ENCODE measurements at places on chromosomes 7 and 10.

DNA sequence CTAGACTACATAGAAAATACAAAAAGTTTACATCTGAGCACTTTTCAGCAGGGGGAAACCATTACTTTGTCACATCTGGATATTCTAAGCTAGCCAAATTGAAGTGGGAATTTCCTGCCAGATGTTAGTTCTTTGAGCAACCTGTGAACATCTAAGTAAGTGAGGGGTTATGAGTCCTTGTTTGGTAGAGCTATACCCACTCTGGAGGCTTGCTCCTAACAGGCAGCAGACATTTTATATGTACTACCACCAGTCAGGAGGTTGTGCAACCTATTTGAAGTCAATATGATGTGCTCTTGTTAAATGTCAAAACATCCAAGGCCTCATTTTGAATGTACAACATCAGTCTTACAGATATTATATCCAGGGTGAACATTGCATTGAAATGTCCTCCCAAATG lies 143.3 kb upstream of the KAT6B start:
- H3K4me1 ChIP-seq, result peaks cover 22% of the 10 kb centered on the region
- H3K27ac ChIP-seq, result peak overlapping the region; percentile 82
- H3K4me3 ChIP-seq, result no peak overlapping the region
- no peak for DNase-seq
- no peaks in the 10 kb centered on the region for H3K27me3 ChIP-seq

DNA sequence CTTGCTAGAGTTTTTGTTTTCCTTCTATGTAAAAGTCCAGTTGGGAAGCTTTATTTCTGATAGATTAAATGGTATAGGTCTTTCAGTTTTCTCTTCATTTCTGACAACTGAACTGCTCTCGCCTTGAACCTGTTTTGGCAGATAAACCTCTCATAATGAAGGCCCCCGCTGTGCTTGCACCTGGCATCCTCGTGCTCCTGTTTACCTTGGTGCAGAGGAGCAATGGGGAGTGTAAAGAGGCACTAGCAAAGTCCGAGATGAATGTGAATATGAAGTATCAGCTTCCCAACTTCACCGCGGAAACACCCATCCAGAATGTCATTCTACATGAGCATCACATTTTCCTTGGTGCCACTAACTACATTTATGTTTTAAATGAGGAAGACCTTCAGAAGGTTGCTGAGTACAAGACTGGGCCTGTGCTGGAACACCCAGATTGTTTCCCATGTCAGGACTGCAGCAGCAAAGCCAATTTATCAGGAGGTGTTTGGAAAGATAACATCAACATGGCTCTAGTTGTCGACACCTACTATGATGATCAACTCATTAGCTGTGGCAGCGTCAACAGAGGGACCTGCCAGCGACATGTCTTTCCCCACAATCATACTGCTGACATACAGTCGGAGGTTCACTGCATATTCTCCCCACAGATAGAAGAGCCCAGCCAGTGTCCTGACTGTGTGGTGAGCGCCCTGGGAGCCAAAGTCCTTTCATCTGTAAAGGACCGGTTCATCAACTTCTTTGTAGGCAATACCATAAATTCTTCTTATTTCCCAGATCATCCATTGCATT lies 27.1 kb downstream of the MET start:
- H3K27ac ChIP-seq, result no peak overlapping the region
- peaks cover 17% of the 10 kb centered on the region for H3K4me1 ChIP-seq
- DNase-seq, result no peak
- peaks cover 11% of the 10 kb centered on the region for H3K27me3 ChIP-seq
- no peaks in the 10 kb centered on the region for H3K36me3 ChIP-seq

DNA sequence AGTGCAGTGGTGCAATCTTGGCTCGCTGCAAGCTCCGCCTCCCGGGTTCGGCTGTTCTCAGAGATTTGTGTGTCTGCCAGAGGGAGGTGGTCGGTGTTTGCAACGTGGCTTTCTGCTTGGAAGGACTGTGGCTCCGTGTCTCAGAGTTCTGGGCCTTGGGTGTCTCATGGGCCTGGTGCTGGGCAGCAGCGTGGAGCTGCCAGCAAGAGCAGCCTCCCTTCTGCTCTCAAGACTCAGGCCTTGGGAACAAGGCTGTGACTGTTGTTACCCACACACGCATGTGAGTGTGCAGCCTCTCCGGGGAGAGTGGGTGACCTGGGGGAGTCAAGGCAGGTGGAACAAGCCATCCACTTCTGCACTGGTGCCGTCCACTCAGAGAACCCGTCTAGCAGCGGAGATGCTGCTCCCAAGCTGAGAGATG lies 52.0 kb downstream of the VIPR2 start:
- H3K36me3 ChIP-seq, result no peaks in the 10 kb centered on the region
- no peak overlapping the region for H3K4me3 ChIP-seq
- H3K4me1 ChIP-seq, result peaks cover 30% of the 10 kb centered on the region
- DNase-seq, result no peak
- no peak overlapping the region for H3K27ac ChIP-seq

DNA sequence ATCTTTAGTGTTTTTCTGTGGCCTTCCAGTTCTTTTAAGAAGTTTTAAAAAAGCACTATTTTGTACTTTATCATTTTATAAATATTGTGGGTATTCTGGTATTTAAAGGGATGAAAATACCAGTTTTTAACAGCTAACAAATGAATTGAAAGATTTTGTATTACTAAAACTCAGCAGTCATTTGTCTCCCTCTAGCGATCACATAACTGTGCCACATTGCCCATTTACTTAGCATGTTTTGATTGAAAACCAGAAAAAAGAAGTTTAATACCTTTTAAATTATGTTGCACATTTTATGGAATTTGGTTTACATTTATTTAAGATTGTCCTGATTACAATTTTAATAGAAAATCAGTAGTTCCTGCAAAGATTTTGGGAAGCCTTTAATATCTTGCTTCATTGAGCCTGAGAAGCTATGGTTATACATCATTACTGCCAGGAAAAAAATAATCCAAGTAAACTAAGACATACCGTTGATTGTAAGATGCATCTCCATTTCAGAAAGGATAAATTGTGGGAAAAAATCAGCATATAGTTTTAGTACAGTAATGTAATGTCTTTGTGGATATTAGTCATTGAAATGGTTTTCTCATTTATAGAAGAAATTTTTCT lies 34.9 kb downstream of the TAX1BP1 start:
- no peak for DNase-seq
- H3K27me3 ChIP-seq, result peaks cover 3% of the 10 kb centered on the region
- no peak overlapping the region for H3K4me3 ChIP-seq
- no peak overlapping the region for H3K27ac ChIP-seq
- peaks cover 13% of the 10 kb centered on the region for H3K36me3 ChIP-seq

DNA sequence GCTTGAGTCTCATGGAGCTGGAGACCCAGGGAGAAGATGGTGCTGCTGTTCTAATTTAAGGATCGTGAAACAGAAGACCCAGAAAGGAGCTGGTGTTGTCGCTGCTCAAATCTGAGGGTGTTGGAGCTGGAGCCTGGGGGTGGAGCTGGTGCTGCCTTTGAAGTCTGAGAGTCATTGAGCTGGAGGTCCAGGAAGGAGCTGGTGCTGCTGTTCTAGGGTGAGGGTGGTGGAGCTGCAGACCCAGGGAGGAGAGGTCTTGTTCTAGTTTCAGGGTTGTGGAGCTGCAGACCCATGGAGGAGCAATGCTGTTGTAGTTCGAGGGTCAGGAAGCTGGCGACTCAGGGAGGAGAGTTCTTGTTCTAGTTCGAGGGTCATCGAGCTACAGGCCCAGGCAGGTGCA lies 84.1 kb upstream of the ZNF479 start:
- peaks cover 44% of the 10 kb centered on the region for H3K36me3 ChIP-seq
- no peak overlapping the region for H3K4me3 ChIP-seq
- H3K27me3 ChIP-seq, result peaks cover 2% of the 10 kb centered on the region
- H3K27ac ChIP-seq, result no peak overlapping the region
- DNase-seq, result no peak

GRCh38 chr7:19091550-19092200 lies 25.8 kb downstream of the TWIST1 start:
- DNase-seq, result no peak
- H3K4me3 ChIP-seq, result no peak overlapping the region
- H3K27ac ChIP-seq, result no peak overlapping the region

DNA sequence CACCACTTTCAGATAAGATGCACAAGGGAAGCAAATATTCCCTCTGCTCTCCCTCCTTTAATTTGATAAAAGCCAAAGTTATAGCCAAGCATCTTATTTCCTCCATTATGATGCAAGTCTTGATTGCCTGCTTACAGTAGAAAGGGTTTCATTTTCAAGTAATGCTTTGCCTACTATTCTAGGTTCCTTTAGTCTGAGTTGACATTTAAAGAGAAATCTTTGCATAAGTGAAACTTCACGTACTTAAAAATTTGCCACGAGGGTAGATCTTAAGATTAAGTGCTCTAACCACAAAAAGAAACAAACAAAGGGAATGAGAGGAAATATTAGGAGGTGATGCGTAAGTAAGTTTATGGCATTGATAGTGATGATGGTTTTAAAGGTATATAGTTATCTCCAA lies 78.1 kb upstream of the VWDE start:
- H3K4me1 ChIP-seq, result no peaks in the 10 kb centered on the region
- no peak for DNase-seq
- no peaks in the 10 kb centered on the region for H3K27me3 ChIP-seq
- no peaks in the 10 kb centered on the region for H3K36me3 ChIP-seq

- peaks cover 7% of the 10 kb centered on the region for H3K27me3 ChIP-seq
- H3K4me1 ChIP-seq, result peaks cover 19% of the 10 kb centered on the region
- H3K36me3 ChIP-seq, result peaks cover 43% of the 10 kb centered on the region
- peak overlapping the region; percentile 69 for H3K27ac ChIP-seq
- H3K4me3 ChIP-seq, result no peak overlapping the region
- no peak for DNase-seq
Measured at GRCh38 chr10:5860066-5860465, 29.6 kb downstream of the ANKRD16 start.

DNA sequence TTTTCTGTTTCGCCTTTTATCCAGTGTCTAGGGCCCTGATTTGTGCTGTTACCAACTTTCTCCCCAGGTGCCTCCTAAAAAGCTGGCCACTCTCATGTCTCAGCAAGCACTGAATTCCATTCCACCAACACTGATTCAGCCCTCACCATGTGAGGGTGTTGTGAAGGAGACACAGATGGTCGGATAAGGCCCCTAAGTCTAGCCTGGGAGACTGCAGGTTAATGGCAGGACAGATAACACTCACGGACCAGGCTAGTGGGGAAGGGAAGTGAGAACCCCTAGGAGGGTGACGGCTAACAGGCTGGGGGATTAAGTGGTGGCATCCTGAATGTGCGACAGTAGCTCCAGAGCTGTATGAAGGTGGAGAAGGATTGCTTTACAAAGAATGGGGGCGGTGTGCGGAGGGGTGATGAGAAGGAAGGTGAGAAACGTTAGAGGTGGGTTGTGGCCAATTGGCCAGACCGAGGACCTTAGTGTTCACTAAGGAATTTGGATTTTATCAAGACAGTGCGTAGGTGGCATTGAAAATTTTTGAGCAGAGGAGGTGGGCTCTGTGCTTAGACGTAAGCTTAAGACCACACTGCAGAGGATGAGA lies 3.8 kb upstream of the DUSP5 start:
- H3K4me1 ChIP-seq, result peaks cover 54% of the 10 kb centered on the region
- no peak overlapping the region for H3K4me3 ChIP-seq
- peaks cover 17% of the 10 kb centered on the region for H3K27me3 ChIP-seq
- no peak for DNase-seq

- peaks cover 5% of the 10 kb centered on the region for H3K4me1 ChIP-seq
- H3K36me3 ChIP-seq, result peaks cover 8% of the 10 kb centered on the region
- H3K27me3 ChIP-seq, result peaks cover 3% of the 10 kb centered on the region
- H3K27ac ChIP-seq, result no peak overlapping the region
- no peak overlapping the region for H3K4me3 ChIP-seq
Measured at GRCh38 chr7:12771378-12771877, 84.0 kb downstream of the ARL4A start.

DNA sequence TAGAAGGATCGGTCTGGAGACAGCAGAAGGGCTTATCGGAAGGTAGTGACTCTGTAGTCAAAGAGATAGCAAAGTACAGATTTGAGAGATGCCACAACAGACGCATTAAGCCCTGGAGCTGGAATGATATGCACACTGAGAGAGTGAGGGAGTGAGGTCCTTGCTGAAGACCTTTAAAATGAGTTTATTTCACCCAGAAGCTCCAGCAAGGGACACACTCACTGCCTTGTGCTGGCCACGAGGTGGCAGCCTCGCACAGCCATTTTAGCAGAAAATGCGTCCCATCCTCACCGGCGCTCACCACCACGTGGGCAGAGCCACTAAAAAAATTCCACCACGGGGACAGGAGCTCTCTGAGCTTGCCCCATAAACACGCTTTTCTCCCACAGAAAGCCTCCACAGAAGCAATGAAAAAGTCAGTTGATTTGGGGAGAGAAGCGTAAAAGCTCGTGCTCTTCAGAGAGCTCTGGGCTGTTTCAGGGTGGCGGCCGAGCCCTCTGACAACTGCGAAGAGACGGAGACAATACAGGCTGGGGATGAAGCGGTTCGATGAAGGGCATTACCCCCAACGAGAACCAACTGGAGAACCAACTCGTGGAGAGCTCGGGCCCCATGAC lies 163.0 kb upstream of the KLF14 start:
- DNase-seq, result peak; percentile 76
- H3K27ac ChIP-seq, result no peak overlapping the region
- H3K4me1 ChIP-seq, result peaks cover 81% of the 10 kb centered on the region
- peak overlapping the region; percentile 49 for H3K4me3 ChIP-seq
- no peaks in the 10 kb centered on the region for H3K36me3 ChIP-seq
- peaks cover 11% of the 10 kb centered on the region for H3K27me3 ChIP-seq

GRCh38 chr10:97718659-97719142 lies 5.2 kb downstream of the MARVELD1 start:
- H3K36me3 ChIP-seq, result peaks cover 48% of the 10 kb centered on the region
- peak overlapping the region; percentile 13 for H3K4me3 ChIP-seq
- no peak for DNase-seq
- H3K27me3 ChIP-seq, result peaks cover 9% of the 10 kb centered on the region

DNA sequence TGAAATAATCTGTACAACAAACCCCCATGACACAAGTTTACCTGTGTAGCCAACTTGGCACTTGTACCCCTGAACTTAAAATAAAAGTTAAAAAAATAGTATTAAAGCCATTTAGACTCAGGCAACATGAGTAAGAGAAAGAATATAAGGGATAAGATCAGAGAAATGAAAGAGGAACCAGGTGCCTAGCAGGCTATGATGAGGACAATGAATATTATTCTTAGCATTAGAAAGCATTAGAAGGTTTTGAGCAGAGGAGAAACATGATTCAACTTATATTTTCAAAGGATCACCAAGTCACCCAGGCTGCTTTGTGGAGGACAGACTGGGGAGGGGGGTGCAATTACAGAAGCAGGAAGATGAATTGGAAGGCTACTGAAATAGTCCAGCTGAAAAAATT lies 48.1 kb upstream of the TES start:
- no peak overlapping the region for H3K4me3 ChIP-seq
- peaks cover 12% of the 10 kb centered on the region for H3K4me1 ChIP-seq
- H3K27ac ChIP-seq, result no peak overlapping the region

- no peaks in the 10 kb centered on the region for H3K36me3 ChIP-seq
- no peak overlapping the region for H3K27ac ChIP-seq
- H3K4me1 ChIP-seq, result peaks cover 35% of the 10 kb centered on the region
Measured at GRCh38 chr7:155201325-155202087, 96.2 kb upstream of the INSIG1 start.
